ENCODE measurements at places on chromosomes 5 and 9.

GRCh38 chr5:180869587-180869986, 8.5 kb upstream of the ZFP62 start:
- DNase-seq: no peak

DNA sequence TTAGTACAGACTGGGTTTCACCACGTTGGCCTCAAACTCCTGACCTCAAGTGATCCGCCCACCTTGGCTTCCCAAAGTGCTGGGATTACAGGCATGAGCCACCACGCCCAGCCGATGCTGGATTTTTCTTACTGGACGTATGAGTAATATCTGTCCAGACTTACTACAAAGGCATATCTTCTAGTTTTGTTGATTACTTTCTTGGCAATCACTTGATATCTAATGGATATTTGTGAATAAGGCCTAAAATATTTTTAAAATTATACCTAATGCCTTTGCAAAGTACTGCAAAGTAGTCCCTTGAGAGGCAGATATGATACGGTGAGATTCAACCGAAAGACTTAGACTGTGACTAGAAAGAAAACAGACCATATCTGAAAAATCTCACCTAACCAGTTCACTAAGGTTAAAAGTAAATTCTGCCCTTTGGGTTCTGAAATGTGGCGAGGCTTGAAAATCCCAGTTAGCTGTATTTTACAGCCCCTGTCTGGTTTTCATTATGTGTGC, 152.1 kb downstream of the GNAQ start:
- DNase-seq: no peak

- no peak for DNase-seq
These were observed 30.8 kb downstream of the SLC38A9 start for GRCh38 chr5:55681301-55681700.

DNA sequence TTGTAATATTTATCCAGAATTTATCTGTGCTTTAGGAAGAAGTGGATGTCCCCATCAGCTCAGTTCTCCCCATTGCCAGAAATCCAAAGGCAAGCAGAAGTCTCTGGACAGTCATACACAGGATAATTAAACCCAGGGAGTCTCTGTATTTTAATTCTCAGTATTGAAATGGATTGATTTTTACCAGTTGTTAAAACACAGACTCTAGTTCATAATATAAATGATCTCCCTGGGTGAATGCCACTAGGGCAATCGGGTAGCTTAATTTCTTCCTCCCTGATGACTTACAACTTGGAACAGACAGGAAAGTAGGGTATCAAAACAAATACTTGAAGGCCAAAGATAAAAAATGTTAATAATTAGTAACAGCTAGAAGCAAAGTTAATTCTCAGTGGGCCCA, 66.5 kb upstream of the DAP start:
- DNase-seq: no peak

DNA sequence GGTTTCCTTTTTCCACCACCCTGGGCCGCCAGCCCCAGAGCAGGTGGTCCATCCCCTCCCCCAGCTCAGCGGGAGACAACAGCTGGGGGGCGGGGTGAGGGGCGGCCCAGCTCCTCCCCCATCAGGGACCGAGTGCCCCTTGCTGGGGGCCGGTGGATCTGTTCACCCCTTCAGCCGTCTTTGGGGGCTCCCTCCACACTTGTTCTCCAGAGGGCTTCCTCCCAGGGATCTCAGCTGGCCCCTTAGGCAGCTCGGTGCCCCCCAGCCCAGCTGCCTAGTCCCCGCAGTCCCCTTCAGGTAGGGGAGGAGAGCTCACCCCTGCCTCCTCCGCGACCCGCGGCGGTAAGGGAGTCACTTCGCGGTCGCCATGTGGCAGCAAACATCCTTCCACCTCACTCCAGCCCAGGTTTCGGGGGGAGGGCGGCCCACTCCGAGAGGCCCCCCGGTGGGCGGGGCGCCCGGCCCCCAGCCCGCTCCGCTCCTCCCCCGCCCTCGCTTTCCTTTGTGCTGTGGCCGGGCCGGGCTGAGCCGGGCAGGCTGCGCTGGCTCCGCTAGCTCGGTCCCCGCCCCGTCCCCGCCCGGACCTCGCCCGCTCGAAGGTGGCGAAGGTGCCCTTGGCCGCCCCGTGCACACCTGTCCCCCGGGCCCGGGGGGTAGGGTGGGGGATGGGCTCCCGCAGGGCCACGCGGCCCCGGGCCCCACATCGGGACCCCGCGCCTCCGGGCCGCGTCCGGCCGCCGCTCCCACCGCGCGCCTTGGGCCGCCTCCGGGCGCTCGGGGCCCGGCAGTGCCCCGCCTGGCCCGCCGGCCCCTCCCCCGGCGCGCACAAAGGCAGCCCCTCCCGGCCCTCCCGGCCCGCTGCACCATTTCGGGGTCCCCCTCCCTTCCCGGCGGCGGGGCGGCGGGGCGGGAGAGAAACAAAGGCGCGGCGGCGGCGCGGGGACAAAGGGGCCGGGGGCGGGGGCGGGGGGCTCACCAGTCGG, 683 bp downstream of the DBN1 start:
- no peak for DNase-seq

DNA sequence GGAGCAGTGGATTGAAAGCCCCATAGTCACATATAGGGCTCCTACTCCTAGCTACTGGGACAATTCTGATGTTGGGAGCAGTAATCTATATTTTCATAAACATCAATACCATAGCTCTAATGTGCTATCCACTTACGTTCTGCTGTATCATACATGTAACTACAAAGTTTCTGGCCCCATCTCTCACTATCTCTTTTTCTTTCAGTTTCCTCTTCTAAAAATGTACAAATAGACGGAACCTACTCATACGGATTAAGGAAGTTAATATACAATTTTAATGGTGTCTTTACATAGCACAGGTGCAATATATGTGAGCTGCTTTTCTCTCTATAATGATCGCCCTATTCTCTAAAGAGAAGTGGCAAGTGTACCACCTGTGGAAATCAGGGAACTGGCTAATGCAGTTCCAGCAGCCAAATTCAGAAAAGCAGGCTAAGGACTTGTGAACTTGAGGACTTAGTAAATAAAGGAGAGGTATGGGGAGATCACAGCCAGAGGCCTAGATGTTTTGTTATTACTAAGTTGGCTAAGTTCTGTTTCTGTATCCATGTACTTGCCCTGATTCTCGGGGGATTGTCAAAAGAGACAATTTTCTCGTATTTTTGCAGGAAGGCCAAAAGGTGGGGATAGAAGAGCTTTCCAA, 1021.9 kb downstream of the CDH12 start:
- DNase-seq: no peak

DNA sequence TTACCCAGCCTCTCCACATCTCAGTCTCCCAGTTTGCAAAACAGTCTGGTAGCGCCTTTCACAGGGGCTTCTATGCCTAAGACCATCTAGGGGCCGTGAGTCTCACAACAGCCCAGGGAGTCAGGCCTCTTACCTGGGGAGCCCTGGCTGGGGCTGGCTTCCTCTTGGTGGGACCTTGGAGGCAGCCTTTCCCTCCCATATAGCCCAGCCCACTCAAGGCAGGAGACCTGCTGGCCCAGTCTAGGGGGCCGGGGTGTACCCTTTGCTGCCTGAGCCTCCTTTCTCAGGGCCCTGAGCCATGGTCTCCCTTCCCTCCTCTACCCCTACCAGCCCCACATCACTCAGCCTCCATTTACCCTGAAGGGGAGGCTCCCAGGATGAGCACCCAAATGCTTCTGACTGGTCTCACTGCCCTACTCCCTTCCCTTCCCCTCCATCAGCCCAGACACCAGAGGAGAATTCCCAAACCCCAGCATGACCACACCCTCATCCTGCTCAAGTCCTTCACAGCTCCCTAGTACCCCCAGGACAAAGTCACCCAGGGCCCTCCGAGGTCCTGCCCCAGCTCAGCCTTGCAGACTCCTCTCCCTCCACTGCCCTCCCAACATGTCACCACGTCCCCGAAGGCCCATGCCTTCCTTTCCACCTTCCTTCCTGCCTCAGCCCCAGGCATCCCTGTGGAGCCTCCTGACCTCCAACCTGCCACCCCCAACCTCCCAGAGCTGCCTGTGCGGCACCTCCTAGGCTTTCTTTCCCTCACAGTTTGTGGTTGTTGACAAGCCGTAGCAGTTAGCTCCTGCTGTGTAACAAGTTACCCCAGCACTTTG, 55.3 kb downstream of the BARX1 start:
- DNase-seq: no peak

GRCh38 chr9:72788966-72789735, 163.7 kb downstream of the ALDH1A1 start:
- no peak for DNase-seq

DNA sequence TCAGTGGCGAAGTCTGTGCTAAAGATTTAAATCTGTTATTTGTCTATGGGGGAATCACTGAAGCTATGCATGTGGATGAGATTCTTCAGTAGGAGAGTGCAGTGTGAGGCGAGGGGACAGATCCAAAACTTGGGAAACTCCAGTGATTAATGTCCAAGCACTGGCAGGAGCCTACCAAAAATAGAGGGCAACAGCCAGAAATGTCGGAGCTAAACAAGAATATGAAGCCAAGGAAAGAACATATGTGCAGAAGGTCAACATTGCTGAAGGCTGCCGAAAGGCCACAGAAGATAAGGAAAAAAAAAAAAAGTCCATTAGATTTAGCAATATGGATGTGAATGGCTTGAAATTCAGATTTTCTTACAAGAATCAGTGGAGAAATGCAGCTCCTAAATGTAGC, 61.8 kb downstream of the C6 start:
- no peak for DNase-seq

- peak; percentile 89 for DNase-seq
These were observed 225.9 kb upstream of the NR4A3 start for GRCh38 chr9:99595796-99596195.

DNA sequence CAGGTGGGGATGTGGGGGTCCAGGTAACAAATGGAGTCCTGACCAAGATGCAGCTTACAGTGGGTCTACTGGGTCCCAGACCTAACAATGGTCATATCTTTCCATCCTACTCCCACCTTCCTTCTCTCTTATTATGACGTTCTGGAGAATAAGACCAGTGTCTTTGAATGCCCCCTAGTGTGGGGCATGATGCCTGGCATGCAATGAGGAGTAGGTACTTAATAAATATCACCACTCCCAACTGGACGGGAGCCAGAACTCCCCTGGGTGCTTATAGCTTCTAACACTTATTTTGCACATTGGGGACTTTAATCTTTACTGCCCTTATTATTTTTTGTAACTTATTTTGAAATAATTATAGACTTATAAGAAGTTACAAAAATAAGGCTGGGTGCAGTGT, 98.2 kb downstream of the NDFIP1 start:
- DNase-seq: no peak

DNA sequence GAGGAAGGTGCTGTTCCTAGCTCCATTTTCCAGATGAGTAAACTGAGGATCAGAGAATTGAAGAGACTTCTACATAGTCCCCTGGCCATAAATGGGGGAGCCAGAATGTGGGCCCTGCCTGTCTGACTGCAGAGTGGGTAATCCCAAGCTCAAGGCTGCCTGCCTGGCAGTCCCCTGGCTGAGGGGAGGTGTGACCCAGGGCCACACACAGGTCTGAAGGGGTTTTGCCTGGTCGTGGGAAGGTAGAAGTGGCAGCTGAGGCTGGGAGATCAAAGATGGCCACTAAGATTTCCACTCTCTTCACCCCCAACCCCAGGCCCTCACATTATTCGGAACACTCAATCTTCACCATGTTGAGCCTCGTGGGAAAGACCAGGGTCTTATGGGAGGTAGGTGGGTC, 176.3 kb downstream of the MACROH2A1 start:
- no peak for DNase-seq

- no peak for DNase-seq
These were observed 177.2 kb downstream of the PCSK5 start for GRCh38 chr9:76067696-76068095.

DNA sequence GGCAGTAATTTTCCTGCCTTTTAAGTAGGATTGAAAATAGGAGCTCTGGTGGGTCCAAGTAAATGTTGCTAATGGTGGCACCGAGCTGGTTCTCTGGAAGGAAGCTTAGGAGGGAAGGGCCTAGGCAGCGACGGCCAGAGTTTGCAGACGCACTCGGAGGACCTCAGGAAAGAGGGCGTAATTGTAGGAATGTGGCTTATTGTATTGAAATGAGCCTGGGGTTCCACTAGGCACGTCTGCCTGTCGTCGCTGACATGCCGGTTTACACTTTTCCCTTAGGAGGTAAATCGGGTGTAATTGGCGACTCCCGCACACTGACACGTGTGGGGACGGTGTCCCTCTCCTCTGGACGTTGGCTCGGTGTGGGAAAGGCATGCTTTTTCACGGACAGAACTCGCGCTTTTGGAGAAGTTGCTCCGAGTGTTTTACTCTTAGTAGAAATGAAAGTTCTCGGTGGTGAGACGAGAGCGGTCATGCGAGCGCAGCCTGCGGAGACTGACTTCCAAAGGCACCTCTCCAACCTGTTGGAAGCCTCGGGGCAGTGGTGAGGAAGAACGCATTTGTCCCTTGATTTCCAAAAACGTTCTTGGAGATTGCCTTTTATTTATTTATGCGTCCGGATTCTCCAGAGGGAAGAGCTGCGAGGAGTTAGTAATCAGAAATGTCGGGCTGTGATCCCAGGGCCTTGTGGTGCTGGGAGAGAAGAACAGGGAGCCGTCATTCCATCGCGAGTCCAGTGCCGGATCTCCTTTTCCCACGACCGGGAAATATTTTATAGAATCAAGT, 1.3 kb downstream of the NR4A3 start:
- peak; percentile 30 for DNase-seq

DNA sequence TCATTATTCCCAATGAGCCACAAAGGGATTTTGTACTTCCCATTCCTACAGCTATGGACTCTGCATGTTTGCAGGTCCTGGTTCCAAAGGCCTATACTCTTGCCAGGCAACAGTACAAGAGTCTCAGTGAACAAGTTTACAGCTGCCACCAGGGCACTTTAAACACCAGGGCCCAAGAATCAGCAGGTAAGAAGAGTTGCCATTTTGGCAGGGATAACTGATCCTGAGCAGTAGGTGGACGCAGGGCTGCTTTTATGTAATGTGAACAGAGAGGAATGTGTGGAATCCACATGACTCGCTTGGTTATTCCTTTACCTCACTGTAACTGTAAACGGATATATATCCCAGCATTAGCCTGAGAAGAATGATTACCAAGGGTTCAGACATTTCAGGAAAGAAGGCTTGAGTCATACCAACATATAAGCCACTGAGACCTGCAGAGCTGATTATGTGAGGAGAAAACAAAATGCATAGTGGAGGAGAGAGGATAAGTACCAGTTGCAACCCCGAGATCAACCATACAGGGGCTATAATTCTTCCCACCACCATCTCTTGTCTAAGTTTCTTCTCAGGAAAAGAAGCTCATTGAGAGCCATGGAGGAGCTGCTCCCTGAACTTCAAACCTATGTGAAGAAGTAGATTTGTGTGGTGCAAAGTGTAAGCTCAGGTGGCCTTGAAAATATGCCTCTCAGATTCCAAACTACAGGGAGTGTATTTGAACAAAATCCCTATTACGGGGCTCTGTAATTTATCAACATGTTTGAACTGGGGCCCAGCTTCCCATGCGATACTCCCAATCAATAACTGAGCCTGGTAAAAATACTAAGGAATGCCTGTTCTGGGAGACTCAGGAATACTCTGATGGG, 24.6 kb downstream of the RAPGEF6 start:
- no peak for DNase-seq

DNA sequence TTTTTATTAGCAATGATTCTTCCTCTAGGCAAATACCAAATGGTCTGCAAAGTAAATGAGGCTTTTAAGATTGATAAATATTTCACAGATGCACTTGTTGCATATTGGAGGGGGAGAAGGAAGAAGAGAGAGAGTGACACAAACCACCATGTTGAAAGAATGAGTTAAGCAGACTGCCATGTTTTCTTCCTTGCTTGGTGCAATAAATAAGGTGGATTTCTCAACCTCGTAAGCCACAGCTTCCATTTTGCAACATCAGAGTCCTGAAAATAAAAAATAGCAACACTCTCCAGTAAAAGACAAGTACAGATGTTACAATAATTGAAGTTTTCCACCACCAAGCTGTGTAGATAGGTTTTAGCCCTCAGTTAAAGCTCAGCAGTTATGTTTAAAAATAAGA, 202.9 kb downstream of the SGCD start:
- DNase-seq: no peak

GRCh38 chr9:86939321-86939720, 8.0 kb downstream of the GAS1 start:
- no peak for DNase-seq

Data from inflammatory macrophage treated with lipopolysaccharide for 1 hour (primary cell).